ENCODE measurements at places on chromosomes 11 and 22. TPM values are rescaled to one million over a fixed set of nuclear protein-coding genes. Genes with fewer than 3 reads are reported as not detected.
A peak's percentile ranks its signal among the peaks of the same experiment; 100 is the strongest.

Gene SMTNL1
- total RNA-seq: not detected

Gene CRELD2
- 125 TPM for total RNA-seq

DNA sequence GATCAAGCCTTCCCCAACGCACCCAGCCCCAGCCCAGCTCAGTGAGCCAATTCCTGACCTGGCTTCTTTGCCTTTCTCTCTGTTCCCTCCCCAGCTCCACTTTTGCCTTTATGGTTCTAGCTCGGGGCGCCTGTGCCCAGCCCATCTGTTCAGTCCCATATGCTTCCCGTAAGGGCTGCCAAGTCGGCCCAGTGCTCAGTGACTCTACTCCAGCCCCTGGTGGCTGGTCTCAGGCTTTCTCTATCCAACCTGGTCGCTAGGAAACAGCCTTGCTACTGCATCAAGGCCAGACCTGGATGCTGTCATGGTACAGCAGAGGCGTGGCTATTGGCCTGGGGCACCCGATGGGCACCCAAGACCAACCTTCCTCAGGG, 178.0 kb downstream of the DSCAML1 start:
- no peaks in the 10 kb centered on the region for H3K27me3 ChIP-seq
- H3K4me1 ChIP-seq: peaks cover 3% of the 10 kb centered on the region
- no peak for DNase-seq
- peak overlapping the region; percentile 6 for H3K27ac ChIP-seq
- H3K4me3 ChIP-seq: no peak overlapping the region
- no peaks in the 10 kb centered on the region for H3K36me3 ChIP-seq

- H3K27ac ChIP-seq: no peak overlapping the region
- peaks cover 11% of the 10 kb centered on the region for H3K4me1 ChIP-seq
- no peaks in the 10 kb centered on the region for H3K36me3 ChIP-seq
- H3K27me3 ChIP-seq: no peaks in the 10 kb centered on the region
- no peak overlapping the region for H3K4me3 ChIP-seq
These were observed 326.6 kb upstream of the PITPNB start for GRCh38 chr22:28245579-28246224.

Gene PDGFB
- total RNA-seq: 3.9 TPM

GRCh38 chr11:45754261-45754709, 50.7 kb upstream of the SLC35C1 start:
- H3K27ac ChIP-seq: no peak overlapping the region
- no peaks in the 10 kb centered on the region for H3K27me3 ChIP-seq
- no peaks in the 10 kb centered on the region for H3K4me1 ChIP-seq
- no peak for DNase-seq

DNA sequence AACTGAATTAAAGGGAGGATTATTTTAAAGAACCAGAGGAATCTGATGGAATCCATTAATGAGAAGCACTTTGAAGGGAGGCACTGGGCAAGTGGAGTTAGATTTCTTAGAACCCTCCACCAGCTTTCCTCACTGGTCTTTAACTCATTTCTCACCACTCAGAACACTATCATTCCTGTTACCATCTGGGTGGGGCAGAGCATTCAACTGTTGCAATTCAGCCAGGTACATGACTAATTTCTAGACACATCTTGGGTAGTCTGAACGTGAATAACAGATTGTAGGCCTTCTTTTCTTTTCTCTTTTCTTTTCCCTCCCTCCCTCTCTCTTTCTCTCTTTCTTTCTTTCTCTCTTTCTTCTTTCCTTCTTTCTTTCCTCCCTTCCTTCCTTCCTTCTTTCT, 15.5 kb upstream of the MMP1 start:
- H3K4me1 ChIP-seq: no peaks in the 10 kb centered on the region
- no peak overlapping the region for H3K27ac ChIP-seq
- H3K27me3 ChIP-seq: no peaks in the 10 kb centered on the region

DNA sequence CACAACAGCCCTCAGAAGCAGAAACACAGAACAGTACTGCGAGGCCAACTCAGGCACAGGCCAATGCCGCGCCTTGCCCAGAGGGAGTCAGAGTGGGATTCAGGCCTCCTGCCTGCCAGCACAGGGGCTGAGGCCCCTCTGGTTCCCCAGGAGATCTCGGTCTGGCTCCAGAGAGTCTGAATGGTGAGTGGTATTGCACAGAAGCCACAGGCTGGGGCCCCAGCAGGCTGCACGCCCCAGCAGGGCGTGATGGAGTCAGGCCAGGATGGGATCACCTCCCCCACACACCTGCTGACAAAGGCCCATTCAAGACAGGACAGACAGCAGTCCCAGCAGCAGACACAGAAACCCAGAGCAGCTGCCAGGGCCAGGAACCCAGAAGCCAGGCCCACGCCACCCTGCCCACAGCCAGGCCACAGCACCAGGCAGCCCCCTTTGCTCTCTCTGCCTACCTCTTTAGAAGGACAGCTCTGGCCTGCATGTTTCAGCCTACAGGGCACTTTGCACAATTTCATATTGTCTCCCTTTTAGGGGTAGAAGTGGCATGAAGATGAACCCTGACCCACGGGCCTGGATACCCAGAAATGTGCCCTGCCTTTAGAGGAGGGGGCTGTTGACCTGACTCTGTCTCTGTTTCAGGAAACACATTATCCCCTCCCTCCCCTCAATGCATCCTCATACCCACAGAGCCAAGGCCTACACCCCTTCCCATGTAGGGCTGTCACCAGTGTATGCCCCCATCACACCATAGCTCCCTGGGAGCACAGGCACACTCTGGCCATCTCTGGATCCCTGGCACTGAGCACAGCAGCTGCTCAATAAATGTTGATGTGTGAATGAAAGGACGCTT, 6.1 kb downstream of the FXYD6 start:
- H3K36me3 ChIP-seq: no peaks in the 10 kb centered on the region
- peaks cover 37% of the 10 kb centered on the region for H3K4me1 ChIP-seq
- H3K27ac ChIP-seq: peak overlapping the region; percentile 36
- H3K27me3 ChIP-seq: no peaks in the 10 kb centered on the region
- DNase-seq: no peak

GRCh38 chr11:68855205-68855981, 13.7 kb upstream of the CPT1A start:
- H3K36me3 ChIP-seq: no peaks in the 10 kb centered on the region
- H3K27me3 ChIP-seq: no peaks in the 10 kb centered on the region
- peak overlapping the region; percentile 43 for H3K27ac ChIP-seq
- H3K4me1 ChIP-seq: peaks cover 9% of the 10 kb centered on the region
- H3K4me3 ChIP-seq: no peak overlapping the region
- peak; percentile 41 for DNase-seq

Gene HTR3B
- not detected for total RNA-seq

Gene HBE1
- total RNA-seq: not detected

Gene MS4A4A
- total RNA-seq: 8.1 TPM

GRCh38 chr11:73058989-73059674, 83.0 kb downstream of the FCHSD2 start:
- no peaks in the 10 kb centered on the region for H3K4me1 ChIP-seq
- H3K27ac ChIP-seq: no peak overlapping the region
- H3K27me3 ChIP-seq: no peaks in the 10 kb centered on the region
